ENCODE measurements at places on chromosomes 5 and 9.

- no peak for DNase-seq
Observed at GRCh38 chr5:78797936-78798672, 149.5 kb upstream of the LHFPL2 start.

GRCh38 chr5:91212714-91213092 is 170.4 kb downstream of the ARRDC3 start:
- DNase-seq = no peak

DNA sequence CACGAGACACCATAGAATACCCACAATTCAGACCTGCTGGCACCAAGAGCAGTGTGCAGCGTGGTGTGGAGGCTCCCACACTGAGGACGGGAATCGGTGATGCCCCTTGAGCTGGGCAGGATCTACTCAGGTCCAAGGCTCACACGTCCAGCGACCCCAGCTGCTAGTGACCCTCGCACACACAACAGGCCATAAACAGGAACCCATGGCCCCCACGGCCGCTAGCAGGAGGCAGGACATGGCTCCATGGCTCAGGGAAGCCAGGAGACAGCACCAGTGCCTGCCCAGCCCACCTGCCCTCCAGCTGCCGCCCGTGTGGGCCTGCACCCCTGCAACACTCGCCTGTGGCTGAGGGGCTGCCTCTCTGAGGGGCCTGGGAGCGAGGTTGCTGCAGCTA is 43.4 kb upstream of the SLC9A3 start:
- DNase-seq = no peak

- DNase-seq = no peak
Observed at GRCh38 chr5:75042522-75042921, 9.8 kb downstream of the GCNT4 start.

GRCh38 chr5:32612134-32612888 is 27.0 kb downstream of the SUB1 start:
- no peak for DNase-seq

DNA sequence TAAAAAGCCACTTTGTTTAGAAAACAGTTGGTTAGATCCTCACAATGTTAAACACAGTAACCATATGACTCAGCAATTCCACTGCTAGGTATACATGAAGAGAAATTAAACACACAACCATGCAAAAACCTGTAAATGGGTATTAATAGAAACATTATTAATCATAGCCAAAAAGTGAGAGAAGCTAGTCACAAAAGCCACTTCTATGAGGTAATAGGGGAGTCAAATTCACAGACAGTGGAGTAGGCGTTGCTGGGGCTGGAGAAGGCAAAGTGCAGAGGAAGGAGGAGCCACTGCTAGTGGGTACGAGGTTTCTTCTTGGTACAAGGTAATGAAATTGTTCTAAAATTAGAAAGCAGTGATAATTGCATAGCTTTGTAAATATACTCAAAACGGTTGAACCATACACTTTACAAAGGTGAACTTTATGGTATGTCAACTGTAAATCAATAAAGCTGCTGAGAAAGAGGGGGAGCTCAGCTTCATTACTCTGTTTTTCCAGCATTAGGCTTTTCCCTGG is 364.4 kb downstream of the GADD45G start:
- DNase-seq = no peak

DNA sequence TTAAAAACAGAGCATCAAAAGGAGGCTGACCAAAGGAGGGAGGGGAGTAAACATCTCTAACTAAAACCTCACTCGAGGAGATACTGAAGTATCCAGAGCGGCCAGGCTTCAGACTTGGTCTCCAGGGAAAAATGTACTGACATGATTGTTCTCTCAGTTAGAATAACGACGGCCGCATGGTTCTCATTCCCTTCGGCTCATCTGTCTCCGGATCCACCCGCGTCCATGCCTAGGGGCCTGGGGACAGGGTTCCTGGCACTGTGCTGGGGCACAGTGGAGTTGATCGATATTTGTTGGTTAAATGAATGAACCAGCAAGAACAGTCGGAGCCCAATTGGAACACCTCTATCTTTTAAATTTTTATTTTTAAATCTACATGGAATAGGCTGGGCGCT is 167.1 kb upstream of the PHYKPL start:
- no peak for DNase-seq

DNA sequence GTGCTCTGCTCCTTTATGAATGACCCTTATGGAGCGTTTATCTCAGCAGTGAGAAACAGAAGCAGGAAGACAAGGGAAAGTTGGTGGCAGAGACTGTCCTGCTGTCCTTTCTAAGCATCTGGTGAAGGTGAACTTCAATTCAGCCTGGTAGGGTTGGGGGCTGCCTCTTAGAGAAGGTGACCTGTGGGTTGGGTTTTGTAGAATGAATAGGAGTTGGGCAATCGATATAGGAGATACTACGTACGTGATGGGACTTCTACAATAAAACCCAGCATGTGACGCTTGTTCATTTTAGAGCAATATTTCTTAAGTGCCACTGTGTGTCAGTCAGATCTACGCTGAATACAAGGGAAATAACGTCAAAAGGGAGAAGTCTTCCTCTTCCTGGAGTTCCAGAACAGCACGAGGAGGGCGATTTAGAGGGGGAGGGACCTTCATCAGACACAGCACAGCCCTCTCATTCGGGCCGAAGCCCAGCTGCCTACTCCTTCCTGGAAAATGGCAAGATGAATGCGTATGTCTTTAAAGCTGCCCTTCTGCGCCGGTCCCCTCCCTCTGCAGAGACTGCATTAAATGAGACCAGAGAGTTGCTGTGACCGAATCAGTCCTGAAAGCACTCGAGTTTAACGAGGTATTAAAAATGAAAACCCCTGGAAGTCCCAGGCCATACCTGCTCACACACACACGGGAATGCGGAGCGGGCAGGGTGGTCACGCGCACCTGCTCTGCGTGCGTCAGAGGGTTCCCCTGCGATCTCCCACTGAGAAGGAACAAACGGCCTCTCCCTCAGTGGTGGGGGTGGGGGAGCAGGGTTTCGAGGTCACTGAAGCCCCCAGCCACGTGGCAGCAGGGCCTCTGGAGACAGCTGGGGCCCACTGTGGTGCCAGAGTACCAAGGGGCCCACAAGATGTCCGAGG is 85.3 kb upstream of the SARDH start:
- DNase-seq = no peak

GRCh38 chr5:149135536-149136201 is 5.6 kb upstream of the ABLIM3 start:
- DNase-seq = no peak

DNA sequence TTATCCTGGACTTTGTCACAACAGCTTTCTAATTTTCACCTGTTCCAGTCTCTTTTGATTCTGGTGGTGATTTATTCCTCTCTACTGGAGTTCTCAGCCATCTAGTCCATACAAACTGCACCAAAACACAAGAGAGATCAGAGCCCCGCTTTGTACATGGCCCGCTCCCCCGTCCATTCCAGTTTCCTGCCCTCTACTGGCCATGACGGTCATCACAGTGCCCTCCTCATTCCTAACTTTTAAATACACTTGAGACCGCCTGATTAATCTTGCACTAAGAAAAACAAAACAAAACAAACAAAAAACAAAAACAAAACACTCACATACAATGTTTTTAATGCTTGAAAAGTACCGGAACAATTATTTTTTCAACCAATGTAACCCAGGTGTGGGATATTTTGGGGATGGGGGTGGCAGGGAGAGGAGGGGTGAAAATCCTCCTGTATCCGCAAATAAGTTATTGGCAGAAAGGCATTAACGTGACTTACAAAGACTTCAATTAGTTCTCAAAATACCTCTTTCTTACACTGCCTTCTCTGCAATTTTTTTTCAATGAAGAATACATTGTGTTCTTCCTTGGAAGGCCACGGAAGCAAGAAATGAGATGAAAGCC is 84.8 kb upstream of the PAM start:
- DNase-seq = peak; percentile 9

DNA sequence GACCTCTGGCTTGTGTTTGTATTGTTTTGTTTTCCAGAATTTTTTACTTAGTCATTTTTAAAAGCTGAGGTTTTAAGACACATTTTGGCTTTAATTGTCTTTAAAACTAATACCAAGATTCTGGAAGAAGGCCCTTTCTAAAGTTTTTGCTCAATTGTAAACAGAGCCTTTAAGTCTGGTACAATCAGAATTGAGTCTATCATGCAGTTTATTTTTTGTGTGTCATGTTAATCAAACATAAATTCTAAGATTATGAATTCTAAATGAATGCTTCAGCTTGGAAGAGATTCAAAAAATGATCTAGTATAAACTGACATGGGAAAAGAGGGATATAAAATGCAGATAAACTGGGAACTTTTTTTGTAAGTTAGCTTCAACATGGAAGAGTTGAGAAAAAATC is 882.7 kb downstream of the TLE1 start:
- no peak for DNase-seq

GRCh38 chr5:161086461-161086860 is 234.4 kb upstream of the ATP10B start:
- no peak for DNase-seq

GRCh38 chr5:72096602-72097188 is 10.6 kb upstream of the MAP1B start:
- no peak for DNase-seq

- no peak for DNase-seq
Observed at GRCh38 chr5:90930756-90931431, 372.3 kb downstream of the ADGRV1 start.

DNA sequence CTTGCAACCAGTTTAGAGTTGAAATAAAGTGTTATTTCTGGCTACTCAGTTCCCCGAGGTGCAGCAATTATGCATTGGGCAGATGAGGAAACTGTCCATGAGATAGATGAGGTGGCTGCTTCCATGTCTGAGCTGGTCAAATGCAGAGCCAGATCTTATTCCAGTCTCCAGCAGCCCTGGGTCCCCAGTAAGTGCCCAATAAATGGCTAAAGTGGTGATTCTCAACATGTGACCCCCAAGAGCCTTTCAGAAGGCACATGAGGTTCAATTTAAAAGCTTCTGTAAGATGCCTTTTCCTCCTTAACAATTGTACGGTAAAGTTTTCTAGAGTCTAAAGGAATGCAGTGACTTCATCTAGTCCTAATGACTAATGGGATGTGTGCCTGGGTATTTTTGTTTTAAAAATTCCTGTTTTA is 17.5 kb downstream of the ATOX1 start:
- DNase-seq = no peak

DNA sequence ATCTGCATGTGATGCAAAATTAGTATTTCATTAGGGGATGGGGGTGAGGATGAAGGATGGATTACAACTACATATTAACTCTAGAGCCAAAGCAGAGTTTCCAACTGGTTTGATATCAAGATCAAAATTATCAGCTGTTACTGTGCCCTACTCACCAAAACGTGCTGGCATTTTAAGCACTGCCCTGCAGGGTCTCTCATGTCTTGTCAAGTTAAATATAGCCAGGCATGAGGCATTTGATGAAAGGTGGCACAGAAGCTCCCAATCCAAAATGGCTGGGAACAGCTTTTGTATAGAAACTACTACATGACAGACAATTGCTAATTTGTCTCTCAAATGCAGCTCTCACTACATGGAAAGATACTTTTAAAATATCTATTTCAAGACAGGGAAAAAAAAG is 27.1 kb upstream of the CAAP1 start:
- DNase-seq = no peak

GRCh38 chr5:94746731-94747124 is 128.3 kb downstream of the SLF1 start:
- no peak for DNase-seq

DNA sequence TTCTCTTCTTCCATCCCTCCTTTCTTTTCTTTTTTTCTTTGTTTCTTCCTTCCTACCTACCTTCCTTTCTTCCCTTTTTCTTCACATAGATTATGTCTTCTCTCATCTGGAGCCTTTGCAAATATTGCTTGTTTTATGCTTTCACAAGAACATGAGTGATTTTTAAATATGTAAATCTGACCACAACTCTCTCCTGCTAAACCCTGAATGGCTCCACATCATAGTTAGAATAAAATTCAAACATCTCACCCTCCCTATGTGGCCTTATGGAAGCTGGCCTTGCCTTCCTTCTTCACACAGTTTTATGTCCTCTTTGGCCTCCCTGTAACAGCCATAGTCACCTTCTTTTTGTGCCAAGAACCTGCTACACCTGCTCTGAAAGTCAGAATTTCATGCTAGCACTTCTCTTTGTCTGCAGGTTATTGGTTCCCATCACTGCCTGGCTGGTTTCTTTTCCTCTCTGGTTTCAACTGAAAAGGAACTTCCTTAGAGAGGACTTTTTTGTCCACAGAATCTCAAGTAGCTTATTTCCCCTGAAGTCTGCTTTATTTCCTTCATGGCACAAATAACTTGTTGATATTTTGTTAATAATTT is 114.3 kb upstream of the TNC start:
- DNase-seq = no peak

- no peak for DNase-seq
Observed at GRCh38 chr9:36245906-36246305, 12.3 kb downstream of the GNE start.

DNA sequence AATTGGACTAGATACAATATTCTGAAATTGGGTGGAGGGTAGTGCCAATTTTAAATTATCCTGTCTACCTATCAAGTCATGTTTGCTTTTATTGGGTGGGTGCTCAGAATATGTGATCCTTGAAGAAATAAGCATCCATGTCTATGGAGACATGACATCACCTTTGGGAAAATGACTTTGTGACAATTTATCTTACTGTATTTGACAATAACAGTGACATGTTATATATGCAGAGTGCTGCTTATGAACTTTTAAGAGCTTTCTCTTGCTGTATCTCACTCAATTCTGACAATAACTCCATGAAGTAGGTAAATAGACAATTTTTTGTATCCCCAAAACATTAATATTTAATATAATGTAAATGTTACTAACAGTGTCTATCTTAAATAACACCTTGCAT is 15.1 kb upstream of the ACTBL2 start:
- no peak for DNase-seq

All from midbrain (tissue), 1 donor.